Effector CD8-positive, alpha-beta T cell (primary cell): ENCODE measurements at places on chromosomes 2 and 18.

DNA sequence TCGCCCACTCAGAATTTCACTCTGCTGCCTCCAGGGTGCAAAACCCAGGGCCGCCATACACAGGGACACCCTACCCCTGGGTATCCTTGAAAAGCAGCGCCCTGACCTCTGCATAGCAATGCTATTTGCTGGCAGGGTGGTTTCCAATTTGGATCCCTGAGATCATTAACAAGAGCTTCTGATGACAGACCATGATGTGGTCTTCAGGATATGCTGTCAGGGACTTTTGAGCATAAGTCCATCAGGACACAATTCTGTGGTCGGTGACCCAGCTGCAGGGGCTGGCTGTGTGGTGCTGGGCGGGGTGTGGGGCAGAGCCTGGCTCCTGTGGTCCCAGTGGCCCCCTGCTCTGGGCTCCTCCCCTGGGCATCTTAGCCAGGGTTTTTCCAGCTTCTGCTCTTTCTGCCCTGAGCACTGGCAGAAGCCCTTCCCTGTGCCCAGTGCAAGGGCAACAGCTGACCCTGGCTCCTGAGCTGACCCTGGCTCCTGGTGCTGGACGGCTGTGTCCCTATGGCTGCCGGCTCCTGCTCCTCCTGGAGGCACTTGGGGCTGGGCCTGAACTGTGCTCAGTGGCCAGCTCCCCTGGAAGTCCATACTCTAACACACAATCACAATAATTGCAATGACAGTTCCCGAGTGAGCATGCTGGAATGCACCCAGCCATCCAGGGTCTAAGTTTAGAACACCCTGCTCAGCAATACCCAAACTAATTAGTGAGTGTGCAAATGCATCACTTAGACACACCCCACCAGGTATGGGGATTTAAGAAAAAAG lies 271.5 kb downstream of the HDAC4 start:
- DNase-seq = no peak

DNA sequence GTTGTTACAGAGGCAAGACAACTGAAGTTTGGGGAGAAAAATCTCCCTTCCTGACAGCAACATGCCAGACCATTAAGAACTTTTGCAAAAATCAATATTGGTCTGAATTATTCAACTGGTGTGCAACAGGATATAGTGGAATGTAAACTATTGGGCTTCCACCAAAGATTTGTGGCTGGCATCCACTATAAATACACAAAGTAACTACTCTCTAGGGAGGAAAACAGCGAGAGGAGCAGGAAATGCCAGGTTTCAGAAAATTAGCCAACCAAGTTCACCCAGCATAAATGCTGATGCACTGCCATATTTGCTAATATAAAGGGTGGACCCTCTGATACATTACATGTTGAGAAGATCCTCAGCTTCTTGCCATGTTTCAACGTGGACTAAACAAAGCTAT lies 267.6 kb upstream of the LYPD1 start:
- DNase-seq = no peak

DNA sequence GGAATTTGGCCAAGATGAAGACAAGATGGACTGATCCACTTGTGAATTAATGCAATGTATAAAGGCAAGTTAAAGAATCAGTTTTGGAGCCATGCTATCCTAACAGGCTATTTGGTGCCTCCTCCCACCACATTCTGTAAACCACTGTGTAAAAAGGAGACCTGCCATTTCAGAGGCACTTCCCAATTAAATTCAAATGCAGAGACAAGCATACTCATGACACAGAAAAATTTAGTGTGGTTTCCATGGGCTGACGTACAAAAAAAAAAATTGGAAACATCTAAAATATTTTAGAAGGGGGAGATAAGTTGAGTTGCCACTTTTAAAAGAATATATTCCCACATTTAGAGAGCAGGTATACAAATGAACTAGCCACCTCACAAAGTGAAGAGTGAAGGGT lies 112.1 kb downstream of the TCF4 start:
- DNase-seq = no peak

DNA sequence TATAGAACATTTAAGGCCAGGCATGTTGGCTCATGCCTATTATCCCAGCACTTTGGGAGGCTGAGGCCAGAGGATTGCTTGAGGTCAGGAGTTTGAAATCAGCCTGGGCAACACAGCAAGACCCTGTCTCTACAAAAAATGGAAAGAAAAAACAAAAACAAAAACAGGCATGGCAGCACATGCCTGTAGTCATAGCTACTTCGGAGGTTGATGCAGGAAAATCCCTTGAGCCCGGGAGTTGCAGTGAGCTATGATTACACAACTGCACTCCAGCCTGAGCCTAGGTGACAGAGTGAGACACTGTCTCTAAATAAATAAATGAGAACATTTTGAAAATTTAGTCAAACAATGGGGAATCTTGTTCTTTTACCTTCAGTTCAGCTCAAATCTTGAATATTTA lies 12.1 kb upstream of the YES1 start:
- DNase-seq = no peak
